Mammary epithelial cell (primary cell): ENCODE measurements at places on chromosomes 2 and 18. TPM values are rescaled to one million over a fixed set of nuclear protein-coding genes. Genes with fewer than 3 reads are reported as not detected.

SH3RF3 gene
- 0.20 TPM for polyA plus RNA-seq

ANKRD30BL gene
- polyA plus RNA-seq = not detected

DNAJC5G gene
- not detected for polyA plus RNA-seq

CLASP1 gene
- polyA plus RNA-seq = 9.7 TPM

TRAK2 gene
- 8.6 TPM for polyA plus RNA-seq

IL1RL2 gene
- polyA plus RNA-seq = 1.1 TPM

MROH2A gene
- polyA plus RNA-seq = 0.10 TPM

ITGB6 gene
- 162 TPM for polyA plus RNA-seq

NCKAP5 gene
- polyA plus RNA-seq = 1.1 TPM

SATB2 gene
- polyA plus RNA-seq = 1.1 TPM

DSC1 gene
- polyA plus RNA-seq = 0.24 TPM

- no peak for DNase-seq
These were observed 75.4 kb upstream of the SLC35G4 start for GRCh38 chr18:11533942-11534496.

DNA sequence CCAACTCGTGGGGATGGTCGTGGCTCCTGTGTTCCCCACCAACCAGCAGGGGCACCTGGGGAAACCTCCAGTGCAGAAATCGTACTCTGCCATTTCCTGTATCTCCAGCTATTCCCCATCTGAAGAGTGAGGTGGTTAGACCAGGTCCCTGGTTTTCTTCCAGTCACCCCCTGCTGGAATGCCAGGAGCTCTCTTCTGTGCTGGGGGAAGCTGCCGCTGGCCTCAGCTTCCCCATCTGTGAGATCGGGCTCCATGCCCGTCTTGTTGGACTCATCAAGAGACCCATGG is 119.7 kb downstream of the INHBB start:
- DNase-seq = no peak

DNA sequence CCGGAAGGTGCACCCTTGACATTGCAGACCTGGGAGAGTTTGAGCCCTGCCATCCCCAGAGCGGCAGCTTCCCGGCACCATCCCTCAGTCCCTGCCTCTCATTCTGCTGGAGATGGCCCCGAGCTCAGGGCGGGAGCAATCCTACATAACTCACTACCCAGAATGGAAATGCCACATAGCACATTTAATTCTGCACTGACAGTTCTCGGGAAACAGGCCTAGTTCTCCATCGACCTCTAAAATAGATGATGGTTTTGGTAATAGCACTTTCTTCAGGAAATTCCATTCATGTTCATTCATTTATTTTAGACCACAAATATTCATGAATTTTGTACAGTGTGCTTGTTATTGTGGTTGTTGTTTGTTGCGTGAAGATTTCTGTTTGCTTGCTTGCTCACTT is 92.9 kb upstream of the SLC14A2 start:
- peak; percentile 9 for DNase-seq

- DNase-seq = no peak
These were observed 181.2 kb downstream of the DYSF start for GRCh38 chr2:71634567-71634966.

- no peak for DNase-seq
These were observed 7.9 kb downstream of the RDH14 start for GRCh38 chr2:18552351-18553077.

DNA sequence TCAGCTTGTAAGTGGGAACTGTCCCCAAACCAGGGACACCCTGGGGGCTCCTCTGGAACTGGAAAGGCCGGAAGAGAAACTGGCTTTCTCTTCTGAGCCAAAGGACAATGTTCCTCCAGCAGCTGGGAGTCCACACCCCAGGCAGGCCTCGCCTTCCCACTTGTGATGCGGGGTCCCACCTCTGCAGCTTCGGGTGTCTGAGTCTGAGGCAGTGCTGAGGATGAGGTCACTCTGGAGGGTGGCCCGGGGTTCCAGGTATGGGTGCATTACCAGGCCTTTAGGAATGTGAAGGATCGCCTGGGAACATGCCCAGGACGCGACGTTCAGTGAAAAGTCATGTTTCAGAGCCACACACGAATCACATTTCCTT is 18.2 kb upstream of the BOK start:
- peak; percentile 47 for DNase-seq

DNA sequence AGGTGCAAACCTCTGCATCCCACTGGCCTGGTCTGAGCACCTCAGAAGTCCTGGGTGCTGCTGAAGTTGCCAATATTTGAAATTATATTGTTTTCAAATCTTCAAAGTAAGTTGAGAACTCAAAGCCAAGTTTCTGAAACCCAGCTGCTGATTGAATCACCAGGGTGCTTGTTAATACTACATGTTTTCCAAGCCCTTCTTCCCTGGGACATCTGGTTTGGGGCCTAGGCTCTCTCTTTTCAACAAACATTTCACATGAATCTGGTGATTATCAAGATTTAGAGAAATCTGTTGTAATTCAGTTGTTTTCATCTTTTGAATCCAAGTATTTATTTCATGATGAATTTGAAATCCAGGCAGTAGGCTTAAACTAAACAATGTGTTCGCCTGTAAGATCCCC is 24.4 kb downstream of the MLPH start:
- no peak for DNase-seq

DNA sequence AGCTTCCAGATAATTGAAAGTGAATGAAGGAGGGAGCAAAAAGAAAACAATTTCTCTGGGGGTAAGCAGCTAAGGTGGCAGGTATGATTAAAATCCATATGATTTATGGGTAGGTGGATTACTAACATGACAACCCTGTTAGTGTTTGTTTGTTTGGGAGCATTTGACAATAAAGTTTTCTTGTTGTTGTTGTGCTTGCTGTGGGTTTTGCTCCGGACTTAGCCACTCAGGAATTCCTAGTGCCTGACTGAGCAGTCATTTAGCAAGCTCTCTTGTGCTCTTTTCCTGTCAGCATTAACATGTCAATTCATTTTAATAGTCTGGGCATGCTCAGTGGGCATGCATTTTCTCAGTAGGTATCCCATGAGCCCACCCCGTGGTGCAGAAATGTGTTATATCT is 674.8 kb upstream of the ZEB2 start:
- no peak for DNase-seq

- DNase-seq = peak; percentile 42
These were observed 730 bp downstream of the ODC1 start for GRCh38 chr2:10447300-10447894.

DNA sequence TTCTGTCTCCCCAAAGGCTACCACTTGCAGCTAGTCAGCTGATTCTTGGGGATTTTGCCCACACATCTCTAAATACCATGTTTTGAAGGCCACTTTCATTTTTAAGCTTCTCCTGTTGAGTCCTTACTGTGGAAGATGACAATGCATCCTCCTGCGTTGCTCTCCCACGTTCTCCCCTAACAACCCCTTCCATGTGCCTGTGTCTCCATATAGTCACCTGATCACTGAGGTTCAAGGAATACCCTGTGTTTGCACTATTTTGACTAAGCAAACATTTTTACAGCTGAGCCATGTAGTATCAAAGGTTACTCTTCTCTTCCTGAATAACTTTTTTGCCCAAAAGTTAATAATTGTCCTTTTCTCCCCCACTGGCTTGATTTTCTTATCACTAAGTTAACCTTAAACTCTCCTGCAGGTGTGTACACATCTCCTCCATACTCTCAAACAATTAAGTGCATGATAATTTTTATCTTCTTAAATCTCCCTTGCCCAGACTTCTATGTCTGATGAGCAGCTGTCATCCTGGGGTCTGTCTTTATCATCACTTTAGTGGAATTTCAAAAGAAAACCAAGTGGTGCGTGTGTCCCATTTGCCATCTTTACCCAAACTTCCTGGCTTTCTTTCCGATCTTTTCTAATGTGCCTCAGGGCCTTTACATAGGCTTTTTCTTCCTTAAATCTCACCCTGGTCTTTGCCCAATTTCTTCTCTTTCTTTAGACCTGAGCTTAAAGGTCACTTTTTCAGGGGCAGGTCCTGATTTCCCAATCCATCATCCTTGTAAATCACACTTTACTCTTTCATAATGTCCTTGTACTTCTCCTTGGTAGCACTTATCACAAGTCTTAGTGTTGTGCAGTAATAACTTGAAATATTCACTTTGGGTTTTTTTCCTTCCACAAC is 85.2 kb upstream of the SPATS2L start:
- no peak for DNase-seq

- DNase-seq = no peak
These were observed 323.2 kb upstream of the TFPI start for GRCh38 chr2:187877391-187877790.

GRCh38 chr18:55243857-55244256 is 284.6 kb upstream of the CCDC68 start:
- DNase-seq = no peak

GRCh38 chr2:100682536-100682935 is 119.7 kb downstream of the PDCL3 start:
- DNase-seq = no peak

- no peak for DNase-seq
These were observed 113.4 kb upstream of the CCDC68 start for GRCh38 chr18:55072698-55073097.

GRCh38 chr2:15729001-15729400 is 137.3 kb downstream of the DDX1 start:
- DNase-seq = no peak

- DNase-seq = no peak
These were observed 122.2 kb upstream of the ITGB6 start for GRCh38 chr2:160322320-160322719.
